ENCODE measurements at places on chromosomes 4 and X.

- DNase-seq: no peak
Measured at GRCh38 chrX:22060415-22061280, 28.5 kb downstream of the PHEX start.

DNA sequence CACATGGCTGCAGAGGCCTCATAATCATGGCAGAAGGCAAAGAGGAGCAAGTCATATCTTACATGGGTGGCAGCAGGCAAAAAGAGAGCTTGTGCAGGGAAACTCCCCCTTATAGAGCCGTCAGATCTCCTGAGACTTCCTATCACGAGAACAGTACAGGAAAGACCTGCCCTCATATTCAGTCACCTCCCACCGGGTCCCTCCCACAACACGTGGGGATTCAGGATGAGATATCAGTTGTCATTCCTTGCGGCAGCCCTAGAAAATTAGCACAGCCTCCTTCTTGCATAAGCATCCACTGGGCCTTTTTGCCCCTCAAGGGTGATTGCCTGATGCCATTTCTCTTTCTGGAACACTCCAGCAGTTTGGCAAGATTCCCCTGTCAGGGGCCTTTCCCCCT lies 61.7 kb upstream of the STX18 start:
- no peak for DNase-seq

DNA sequence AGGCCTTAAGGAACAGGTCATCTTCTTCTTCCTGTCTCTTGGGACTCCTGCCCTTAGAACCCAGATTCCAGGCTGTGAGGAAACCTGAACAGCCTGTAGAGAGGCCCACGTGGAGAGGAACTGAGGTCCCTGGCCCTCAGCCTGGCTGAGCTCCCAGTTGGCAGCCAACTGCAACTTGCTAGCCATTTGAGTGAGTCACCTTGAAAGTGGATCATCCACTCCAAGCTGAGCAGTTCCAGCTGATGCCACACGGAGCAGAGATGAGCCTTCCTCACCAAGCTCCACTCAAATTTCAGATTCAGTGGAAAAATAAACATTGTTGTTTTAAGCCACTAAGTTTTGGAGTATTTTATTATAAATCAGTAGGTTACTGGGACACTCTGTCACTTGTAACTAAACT lies 392.5 kb downstream of the BCOR start:
- DNase-seq: peak; percentile 23

- DNase-seq: peak; percentile 93
Measured at GRCh38 chr4:160414496-160414895, 1311.6 kb downstream of the RAPGEF2 start.

DNA sequence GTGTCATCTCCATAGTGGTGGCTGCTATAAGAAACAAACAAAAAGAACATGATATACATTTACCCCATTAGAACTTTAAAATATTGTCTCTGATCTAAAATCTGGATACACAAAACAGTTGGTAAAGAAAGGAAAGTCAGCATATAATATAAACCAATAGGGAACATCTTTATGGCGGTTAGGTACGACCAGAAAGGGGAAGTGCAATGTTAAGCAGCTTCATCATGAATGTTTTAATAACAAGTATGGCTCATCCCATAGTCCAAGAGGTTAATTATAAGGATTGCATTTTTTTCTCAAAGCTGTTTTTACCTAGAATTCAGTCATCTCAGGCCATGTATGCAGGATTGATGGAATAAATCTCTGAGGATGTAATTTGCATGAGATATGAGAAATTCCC lies 1869.7 kb downstream of the PCDH7 start:
- DNase-seq: no peak

DNA sequence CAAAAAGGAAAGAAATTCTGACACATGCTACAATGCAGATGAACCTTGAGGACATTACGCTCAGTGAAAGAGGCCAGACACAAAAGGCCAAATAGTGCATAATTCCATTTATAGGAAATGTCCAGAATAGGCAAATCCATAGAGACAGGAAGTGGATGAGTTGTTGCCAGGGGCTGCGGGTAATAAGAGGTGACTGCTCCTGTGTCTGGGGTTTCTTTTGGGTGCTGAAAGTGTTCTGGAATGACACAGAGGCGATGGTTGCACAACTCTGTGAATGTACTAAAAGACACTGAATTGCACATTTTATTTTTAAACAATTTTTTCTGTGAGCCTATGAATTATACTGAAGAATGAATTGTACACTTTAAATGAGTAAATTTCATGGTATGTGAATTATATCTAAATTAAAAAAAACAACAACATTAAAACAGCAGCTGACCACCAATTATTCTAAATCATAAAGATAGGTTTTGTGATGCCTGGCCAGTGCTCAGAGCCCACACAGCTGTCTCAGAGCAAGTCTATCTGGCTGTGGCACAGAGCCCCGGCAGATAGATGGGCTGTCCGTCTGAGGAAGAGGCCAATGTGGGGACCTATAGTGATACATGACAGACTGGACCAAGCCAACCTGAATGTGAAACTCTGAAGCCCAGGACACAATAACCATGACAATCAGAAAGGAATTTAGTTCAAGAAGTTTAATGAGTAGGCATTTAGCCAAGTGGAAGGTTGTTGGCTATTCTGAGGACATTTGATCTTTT lies 23.5 kb upstream of the IRAK1 start:
- no peak for DNase-seq

DNA sequence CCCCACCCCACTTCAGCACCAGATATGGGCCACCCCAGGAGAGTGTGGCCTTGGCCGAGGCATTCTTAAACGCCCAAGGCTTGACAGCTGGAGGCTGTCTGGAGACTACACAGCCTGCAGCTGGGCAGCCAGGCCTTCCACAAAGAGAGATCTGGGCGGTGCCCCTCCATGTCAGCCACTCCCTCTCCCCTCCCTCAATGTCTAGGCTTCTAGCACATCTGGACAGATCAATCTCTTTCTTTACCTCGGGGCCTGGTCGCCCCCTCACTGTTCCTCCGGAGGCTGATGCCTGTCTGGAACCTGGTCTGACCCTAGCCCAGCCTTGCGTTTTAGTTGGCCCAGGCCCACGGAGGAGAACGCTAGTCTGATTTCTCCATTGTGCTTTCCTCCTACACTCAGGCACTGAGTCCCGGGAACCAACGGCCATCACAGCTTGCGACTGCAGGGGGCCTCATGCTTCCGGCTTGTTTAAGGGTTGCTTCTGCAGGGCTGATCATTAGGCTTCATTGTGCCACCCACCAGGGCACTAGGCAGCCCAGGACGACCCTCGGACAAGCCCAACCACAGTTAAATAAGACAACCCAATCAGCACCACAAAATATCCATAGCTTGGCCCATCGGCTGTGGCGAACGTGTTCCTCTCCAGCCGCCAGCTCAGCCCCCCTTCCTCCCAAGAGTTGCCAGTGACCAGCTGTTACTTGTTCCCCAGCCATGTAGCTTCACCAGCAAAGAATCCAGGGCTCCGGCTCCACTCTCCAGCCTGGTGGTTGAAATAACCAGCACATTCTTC lies 200.6 kb downstream of the BCOR start:
- no peak for DNase-seq

DNA sequence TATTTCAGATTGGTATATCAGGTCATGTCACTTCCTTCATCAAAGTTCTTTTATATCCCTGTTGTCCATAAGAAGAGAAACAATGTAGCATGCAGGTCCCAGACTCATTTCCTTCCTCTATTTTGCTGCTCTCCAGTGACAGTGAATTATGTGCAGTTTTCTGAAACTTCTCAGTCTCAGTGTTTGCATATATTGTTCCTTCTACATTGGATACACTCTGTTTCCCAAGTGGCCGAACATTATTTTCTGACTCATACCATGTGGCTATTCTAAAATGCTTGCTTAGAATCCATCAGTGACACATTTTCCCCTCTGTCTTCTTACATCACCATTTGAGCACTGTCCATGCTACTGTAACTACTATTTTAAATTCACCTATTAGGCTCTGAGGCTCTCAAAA lies 305.7 kb downstream of the PDHA2 start:
- no peak for DNase-seq

DNA sequence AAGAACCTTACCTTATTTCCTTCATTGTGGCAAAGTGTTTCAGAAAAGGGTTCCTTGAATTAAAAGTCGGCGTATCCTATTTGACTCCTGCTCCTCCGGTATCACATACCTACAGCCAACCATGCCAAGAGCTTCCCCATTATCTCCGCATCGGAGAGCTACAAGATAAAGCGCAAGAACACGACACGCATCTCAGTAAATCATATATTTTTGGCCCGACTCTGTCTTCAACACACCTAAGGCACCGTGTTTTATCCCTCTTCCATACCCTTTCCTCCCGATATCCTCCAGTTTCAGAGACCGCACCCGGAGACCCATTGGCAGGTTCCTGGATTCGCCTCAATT lies 497 bp upstream of the THAP9 start:
- no peak for DNase-seq

DNA sequence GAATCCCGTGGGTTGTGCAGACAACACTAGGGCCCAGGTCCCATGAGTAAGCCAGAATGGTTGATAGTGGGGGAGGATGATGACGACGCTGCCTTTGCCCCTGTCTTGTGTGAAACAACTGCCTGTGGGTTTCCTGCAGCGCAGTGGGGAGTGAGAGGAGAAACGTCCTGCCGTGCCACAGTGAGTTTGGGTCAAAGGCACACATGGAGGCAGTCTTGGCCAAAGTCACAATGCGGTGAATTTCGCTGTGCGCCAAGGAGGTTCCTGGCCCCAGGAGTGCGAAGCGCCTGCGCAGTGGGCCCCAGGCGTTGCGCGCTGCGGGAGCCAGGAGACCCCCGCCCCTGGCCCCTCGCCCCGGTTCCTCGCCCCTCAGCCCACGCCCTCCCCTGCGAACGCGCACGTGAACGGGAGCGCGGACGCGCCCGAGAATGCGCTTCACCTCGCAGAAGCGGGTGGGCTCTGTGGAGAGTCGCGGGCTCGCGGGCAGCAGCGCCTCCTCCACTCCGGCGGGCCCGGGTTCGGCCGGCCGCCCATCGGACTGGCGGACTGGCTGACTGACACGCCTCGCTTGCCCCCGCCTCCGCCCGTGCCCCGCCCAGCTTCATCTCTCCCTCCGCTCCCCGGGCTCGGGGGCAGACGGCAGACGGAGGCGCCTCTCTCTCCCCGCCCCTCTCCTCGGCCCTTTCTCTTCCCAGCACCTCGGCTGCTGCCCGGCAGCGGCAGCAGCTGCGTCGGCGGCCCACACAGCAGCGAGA lies at the start of gene NUDT10:
Gene NUDT10 (plus strand): TSS at position 635 of the 755 bp plus-strand sequence. CDS start 144 bp downstream, outside the sequence.
- peak; percentile 70 for DNase-seq

DNA sequence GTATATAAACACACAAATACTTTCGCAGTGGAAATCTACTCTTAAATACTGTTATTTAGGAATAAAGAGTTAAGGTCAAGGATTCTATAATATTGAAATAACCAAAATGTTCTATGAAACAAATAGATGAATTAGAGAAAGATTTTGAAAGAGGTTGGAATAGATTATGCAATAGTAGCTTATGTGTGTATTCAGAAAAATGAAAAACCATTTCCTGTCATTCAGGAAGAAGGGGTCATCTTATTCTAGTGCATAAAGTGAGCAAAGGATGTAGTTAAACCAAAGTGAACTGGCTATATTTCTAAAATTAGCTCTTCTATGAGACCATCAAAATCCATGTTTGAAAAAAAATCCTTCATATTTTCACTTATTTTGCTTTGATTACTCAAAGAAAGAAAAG lies 30.0 kb upstream of the MYOZ2 start:
- DNase-seq: no peak

GRCh38 chr4:177315767-177316464 lies 6.2 kb downstream of the NEIL3 start:
- DNase-seq: no peak

DNA sequence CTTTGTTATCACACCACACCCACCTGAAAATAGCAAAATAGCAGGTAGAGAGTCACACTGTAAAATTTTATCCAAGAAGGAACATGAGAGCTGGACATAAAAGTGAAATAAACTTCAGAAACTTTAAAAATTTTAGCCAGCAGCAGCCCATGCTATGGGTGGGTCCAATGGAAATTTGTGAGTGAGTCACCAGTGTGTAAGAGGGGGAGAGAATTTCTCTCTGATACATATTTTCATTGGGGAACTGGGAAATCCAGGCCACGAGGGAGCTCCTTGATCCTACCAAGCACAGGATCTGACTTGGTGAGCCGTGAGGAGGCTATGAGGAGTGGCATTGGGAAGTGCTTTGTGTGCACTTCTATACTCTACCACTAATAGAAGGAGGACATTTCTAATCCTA lies 136.3 kb downstream of the FAAH2 start:
- no peak for DNase-seq

DNA sequence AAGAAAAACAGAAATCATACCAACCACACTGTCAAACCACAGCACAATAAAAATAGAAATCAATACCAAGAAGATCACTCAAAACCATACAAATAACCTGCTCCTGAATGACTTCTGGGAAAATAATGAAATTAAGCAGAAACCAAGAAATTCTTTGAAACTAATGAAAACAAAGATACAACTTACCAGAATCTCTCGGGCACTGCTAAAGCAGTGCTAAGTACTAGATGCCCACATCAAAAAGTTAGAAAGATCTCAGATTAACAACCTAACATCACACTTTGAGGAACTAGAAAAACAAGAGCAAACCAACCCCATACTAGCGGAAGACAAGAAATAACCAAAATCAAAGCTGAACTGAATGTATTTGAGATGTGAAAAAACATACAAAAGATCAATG lies 33.2 kb downstream of the AWAT2 start:
- DNase-seq: no peak

DNA sequence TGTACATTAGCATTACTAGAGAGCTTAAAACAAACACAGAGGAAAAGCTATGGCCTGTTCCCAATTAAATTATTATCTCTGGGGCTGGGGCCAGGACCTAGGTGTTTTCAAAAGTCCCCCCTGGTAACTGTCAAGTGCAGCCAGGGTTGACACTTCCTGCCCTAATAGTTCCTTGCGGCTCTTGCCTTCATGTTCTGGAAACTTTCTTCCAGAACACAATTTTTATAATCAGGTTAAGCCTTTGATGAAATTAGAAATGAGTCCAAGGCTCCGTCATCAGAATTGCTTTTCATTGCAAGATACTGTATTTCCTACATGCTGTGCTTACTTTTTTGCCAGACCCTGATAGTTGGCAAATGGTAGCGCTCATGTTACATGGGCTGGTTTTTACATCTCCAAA lies 229.6 kb downstream of the UNC5C start:
- peak; percentile 20 for DNase-seq

GRCh38 chrX:135531813-135532212 lies 11.4 kb downstream of the INTS6L start:
- DNase-seq: no peak

DNA sequence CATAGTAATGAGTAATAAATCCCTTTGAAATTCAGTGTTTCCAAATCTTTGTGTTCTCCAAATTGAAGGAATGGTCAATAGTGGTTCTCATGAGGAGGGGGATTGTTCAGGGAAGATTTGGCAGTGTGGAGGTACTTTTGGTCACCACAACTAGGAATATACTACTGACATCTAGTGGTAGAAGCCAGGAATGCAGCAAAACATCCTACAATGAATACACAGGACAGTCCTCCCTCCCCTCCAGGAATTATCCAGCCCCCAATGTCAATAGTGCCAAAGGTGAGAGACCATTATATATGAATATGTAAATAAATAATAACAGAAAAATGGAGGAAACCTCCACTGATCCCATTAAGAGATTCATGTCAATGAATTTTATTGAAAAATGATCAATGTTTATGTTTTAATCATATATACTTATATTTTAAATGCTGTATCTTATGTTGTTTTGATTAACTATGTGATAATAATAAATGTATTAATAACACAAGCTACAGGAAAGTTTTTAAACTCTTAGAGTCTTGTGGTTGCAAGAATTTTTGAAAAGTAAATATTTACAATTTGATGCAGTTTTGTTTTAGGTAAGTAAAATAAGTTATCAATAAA lies 14.4 kb upstream of the FAM9A start:
- DNase-seq: peak; percentile 41

- DNase-seq: no peak
Measured at GRCh38 chr4:109327641-109328040, 25.2 kb upstream of the COL25A1 start.

GRCh38 chr4:52728691-52729240 lies 22.5 kb downstream of the ERVMER34-1 start:
- no peak for DNase-seq
